Mucosa of descending colon (tissue), 3 donors: ENCODE measurements at places on chromosomes 5 and 9. TPM values are rescaled to one million over a fixed set of nuclear protein-coding genes. Genes with fewer than 3 reads are reported as not detected.

DNA sequence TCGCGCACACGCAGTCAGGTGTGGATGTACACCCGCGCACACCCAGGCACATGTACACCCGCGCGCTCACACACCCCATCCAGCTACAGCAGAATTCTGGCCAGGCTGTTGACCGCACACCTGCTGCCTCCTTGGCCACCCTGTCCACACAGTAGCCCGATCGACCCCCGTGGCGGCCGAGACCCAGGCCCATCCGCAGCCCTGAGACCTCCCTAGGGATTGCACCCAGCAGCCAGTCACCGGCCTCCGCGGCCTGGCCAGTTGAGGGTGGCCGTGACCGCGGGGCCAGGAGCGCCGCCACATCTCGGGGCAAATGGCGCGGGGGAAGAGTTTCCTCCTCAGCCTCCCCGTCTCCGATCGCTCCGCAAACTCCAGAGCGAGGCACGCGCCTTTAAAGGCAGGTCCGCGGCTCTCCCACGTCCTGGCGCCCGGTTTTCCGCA lies 774 bp upstream of the ADAMTS16 start:
- no peak for DNase-seq

DNA sequence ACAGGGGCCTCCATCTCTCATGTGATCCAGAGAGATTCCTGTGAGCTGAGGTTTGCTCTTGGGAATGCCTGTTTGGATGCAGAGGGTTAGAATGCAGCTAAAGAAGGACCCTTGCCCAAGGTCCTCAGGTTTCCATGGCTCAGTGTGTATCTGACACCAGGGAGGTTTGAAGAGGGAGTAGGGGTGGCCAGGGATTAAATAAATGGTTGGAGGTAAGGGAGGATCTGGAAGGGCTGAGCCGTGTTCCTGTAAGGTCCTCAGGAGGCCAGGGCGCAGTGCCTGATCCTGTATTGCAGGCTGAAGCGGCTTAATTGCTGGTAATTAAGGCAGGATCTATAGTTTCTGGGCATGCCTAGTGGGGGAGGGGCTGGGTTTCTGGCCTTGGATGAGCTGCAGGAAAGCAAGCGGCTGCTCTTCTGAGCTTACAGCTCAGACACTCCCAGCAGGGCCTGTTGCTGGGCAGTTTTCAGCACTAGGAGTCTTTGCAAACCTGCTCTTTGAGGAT lies 41.5 kb upstream of the MAP1B start:
- DNase-seq: peak; percentile 9

DNA sequence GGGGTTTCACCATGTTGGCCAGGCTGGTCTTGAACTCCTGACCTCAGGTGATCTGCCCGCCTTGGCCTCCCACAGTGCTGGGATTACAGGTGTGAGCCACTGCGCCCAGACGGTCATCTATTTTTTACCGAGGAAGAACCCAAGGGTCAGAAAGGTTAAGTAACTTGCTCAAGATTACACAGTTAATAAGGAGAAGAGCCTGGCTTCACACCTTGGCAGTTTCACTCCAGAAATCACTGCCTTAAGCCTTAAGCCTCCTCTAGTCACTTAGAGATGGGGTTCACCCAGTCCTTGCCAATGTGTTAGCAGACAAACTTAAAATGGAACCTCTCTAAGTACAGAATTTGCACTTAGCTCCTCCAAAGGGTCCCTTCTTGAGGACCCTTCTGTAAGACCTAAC lies 116.3 kb downstream of the PTTG1 start:
- no peak for DNase-seq

Gene MINAR2
- total RNA-seq: not detected

DNA sequence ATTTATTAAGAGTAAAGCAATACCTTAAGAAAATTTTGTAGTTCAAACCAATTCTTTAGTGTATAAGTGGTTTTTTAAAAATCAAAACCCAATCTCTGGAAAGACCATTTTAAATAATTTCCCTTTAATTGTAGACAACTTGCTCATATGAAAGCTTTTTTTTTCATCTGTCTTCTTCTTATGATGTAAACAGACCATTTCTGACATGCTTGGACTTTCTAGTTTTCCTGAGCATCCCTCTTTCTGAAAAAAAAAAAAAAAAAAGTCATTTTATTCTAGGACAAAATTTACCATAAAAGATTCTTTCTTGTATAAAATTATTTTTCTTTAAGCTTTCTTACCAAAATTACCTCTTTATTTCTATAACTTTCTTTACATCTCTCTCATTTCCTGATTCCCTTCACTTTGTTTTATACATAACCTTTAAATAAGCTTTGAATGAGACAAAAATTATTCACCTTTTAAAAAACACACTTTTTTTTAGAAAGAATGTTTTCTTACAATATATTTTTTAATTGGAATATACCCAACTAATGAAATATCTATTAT lies 67.5 kb downstream of the COL15A1 start:
- no peak for DNase-seq

Gene CCL27
- total RNA-seq: not detected

DNA sequence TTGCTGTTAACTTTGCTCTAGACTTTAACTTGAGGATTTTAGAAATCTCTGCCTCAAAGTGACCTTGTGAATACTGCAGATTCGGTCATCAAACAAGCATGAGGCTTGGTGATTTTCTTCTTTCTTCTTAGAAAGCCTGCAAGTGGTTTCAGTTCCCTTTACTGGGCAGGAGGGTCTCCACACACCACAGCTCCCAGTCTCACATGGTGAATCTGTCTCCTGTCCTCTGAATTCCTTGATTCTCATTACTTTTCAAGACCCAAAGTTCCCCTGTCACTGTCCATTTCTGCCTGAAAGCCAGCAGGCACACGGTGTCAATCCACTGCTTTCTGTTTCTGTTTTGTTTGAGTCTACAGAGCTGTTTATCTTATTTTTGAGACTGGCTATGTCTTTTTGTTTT lies 14.1 kb downstream of the HSPB3 start:
- DNase-seq: no peak

GRCh38 chr5:170216257-170216864 lies 16.4 kb upstream of the C5orf58 start:
- no peak for DNase-seq

DNA sequence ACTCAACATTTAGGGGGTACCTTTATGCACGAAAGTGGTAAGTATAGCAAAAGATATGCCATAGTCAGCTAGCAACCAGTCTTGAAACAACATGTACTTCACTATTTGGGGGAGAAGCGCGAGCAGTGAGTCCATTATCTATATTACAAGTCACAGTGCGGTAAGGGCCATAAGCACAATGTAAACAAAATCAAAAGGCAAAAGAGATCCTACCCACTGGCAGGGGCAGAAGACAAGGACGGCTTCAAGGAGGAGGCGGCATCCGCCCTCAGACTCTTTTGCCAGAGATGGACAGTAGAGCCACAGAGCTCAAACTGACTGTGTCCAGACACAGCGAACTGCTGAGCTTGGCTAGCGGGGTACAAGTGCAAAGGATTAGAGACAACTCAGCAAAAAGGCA lies 9.6 kb downstream of the MAPK9 start:
- DNase-seq: no peak

- peak; percentile 21 for DNase-seq
Observed at GRCh38 chr9:131476777-131477345, 25.9 kb upstream of the POMT1 start.
